ENCODE measurements at places on chromosomes 16 and 17. TPM values are rescaled to one million over a fixed set of nuclear protein-coding genes. Genes with fewer than 3 reads are reported as not detected.

EVI2B gene
- 0.18 TPM for total RNA-seq

EME1 gene
- 5.6 TPM for total RNA-seq

KRTAP1-5 gene
- total RNA-seq: not detected

KRT12 gene
- not detected for total RNA-seq

KRTAP1-1 gene
- not detected for total RNA-seq

HSPB9 gene
- not detected for total RNA-seq

OMG gene
- total RNA-seq: not detected

RDM1 gene
- not detected for total RNA-seq

MYCBPAP gene
- not detected for total RNA-seq

PLLP gene
- not detected for total RNA-seq

OTOP3 gene
- total RNA-seq: not detected

TMIGD1 gene
- not detected for total RNA-seq
